CD4-positive, alpha-beta T cell (primary cell): ENCODE measurements at places on chromosomes 5 and 9. TPM values are rescaled to one million over a fixed set of nuclear protein-coding genes. Genes with fewer than 3 reads are reported as not detected.

The NUTM2G gene
- not detected for total RNA-seq

DNA sequence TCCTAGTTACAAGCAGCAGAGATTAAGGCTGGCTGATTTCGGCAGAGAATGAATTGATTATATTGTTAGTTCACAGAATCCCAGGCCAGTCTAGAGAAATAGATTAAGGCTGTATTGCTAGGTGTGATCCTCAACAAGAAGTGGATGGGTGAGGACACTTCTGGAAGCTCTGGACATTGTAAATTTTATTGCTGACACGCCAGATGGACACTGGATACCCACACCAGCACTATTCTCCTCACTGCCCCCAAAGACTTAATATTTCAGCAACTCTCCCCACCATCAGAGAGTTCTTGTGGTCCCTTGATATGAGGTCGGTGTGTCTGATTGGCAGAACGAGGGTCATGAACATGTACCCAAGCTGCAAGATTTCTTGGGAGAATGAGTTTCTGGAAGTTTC lies 171.6 kb upstream of the EGFLAM start:
- DNase-seq: no peak

The LCNL1 gene
- total RNA-seq: 0.93 TPM

DNA sequence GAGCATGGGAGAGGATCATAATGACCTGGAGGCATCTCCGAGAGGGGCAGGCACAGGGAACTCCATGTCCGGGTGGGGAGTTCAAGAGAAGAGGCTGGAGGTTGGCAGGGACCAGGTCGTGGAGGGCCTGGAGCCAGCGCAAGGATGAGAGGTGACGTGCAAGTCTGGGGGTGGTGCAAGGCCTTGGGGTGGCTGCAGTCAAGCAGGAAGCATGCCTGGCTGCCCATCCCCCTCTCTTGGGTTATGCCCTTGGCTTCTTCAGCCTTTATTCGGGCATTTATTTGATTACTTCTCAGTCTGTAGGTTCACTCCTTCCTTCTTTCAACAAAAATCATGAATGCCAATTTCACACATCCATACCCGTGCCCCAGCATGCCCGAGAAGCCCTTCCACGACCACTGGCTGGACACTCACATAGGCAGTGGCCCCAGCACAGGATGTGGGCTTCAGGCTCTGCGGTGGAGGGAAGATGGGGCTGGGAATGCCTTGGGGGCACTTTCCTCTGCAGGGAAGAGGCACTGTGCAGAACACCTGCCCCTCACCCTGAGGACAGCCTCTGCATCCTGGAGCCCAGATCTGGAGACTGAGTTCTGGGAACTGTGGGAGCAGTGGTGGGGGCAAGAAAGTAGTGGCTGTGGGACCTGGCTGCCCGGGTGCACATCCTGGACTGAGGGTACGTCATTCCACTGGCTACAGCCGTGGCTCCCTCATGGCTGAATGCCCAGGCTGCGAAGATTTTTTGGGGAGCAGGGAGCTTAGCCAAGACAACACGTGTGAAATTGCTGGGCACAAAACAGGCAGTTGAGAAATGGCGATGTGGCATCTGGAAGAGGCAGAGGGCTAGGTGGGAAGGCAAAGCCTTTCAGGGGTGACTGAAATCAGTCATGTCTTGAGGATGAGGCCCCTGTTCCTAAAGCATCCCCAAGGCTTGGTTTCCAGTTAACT lies 38.6 kb downstream of the CRB2 start:
- no peak for DNase-seq

The CFAP77 gene
- total RNA-seq: not detected

GRCh38 chr5:61808091-61808490 lies 476.0 kb downstream of the ZSWIM6 start:
- DNase-seq: no peak

GRCh38 chr5:111422245-111422644 lies 90.1 kb downstream of the STARD4 start:
- no peak for DNase-seq

GRCh38 chr5:141677415-141677814 lies 4.6 kb downstream of the ARAP3 start:
- DNase-seq: no peak

- no peak for DNase-seq
These were observed 33.7 kb downstream of the OSTF1 start for GRCh38 chr9:75121914-75122558.

DNA sequence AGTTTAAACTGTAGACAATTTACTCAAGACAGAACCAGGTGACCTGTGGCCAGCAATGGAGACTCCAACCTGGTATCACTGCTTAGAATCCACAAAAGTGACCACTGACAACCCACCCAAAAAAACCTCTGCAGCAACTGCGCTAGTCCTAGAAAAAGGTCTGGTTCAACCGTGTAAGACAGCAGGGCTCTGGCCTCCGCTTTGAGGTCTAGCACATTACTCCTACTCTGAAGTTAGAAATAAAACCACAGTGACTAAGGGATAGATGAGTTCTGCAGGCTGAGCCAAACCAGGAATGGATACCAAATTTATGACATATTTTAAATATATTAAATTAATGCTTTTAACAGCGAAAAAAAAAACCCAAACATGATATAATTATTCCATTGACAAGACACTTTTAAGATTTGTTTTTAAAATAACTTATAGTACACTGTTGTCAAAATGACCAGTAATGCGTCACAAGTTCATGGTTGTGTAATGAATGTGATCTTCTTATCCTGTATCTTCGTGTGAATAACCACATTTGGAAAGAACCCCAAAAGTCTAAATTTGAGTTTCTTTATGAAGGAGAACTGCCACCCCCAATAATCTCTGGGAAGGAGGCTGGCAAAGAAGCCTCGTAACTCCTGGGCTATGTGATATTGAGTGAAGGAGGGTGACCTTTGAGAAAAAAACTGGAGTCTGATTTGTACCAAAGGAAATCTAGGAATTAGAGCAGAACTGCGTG lies 101.9 kb upstream of the SLC44A1 start:
- DNase-seq: no peak

DNA sequence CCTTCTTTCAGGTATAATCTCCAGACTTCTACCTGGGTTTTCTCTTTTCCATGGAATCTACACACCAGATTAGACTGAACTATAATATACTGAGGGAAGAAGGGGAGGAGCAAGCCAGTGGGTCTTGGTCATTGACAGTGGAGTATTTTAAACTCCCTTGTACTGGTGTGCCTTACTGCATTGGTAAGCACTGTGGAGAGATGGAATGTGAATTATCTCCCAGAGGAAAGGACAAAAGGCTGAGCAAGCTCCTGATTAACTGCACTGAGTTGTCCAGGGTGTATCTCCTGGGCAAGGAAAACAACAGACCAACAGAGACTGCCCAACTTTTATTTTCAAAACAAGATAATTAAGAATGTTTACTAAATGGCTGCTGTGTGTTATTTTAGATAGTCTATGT lies 29.8 kb upstream of the SLCO6A1 start:
- DNase-seq: no peak

GRCh38 chr5:97133101-97133500 lies 9.3 kb downstream of the LIX1 start:
- no peak for DNase-seq

The SLC45A2 gene
- total RNA-seq: not detected

GRCh38 chr5:10707198-10708142 lies 53.6 kb downstream of the DAP start:
- no peak for DNase-seq
